Karpas-422 (cell line): ENCODE measurements at places on chromosomes 7 and 10. TPM values are rescaled to one million over a fixed set of nuclear protein-coding genes. Genes with fewer than 3 reads are reported as not detected.

GRCh38 chr10:58698777-58699356 is 186.2 kb downstream of the BICC1 start:
- H3K36me3 ChIP-seq, result no peaks in the 10 kb centered on the region
- H3K4me3 ChIP-seq, result no peak overlapping the region
- no peaks in the 10 kb centered on the region for H3K27me3 ChIP-seq
- no peak for DNase-seq
- no peak overlapping the region for H3K27ac ChIP-seq

GRCh38 chr7:2680792-2681490 is 7.1 kb upstream of the AMZ1 start:
- H3K27ac ChIP-seq, result no peak overlapping the region
- no peaks in the 10 kb centered on the region for H3K27me3 ChIP-seq
- no peaks in the 10 kb centered on the region for H3K4me1 ChIP-seq
- H3K4me3 ChIP-seq, result no peak overlapping the region
- no peaks in the 10 kb centered on the region for H3K36me3 ChIP-seq

GRCh38 chr7:33053721-33054120 is 8.9 kb downstream of the NT5C3A start:
- H3K4me1 ChIP-seq, result peaks cover 41% of the 10 kb centered on the region
- no peak for DNase-seq
- H3K27ac ChIP-seq, result no peak overlapping the region; the same call in 1 of the 2 replicates
- no peaks in the 10 kb centered on the region for H3K27me3 ChIP-seq
- H3K36me3 ChIP-seq, result 0 out of 2 replicates have a peak, but pooled peaks cover under 1% of the 10 kb centered on the region

- H3K27ac ChIP-seq, result no peak overlapping the region
- no peaks in the 10 kb centered on the region for H3K4me1 ChIP-seq
- no peak for DNase-seq
- H3K4me3 ChIP-seq, result no peak overlapping the region
Measured at GRCh38 chr10:60430836-60431597, 41.3 kb upstream of the ANK3 start.

DNA sequence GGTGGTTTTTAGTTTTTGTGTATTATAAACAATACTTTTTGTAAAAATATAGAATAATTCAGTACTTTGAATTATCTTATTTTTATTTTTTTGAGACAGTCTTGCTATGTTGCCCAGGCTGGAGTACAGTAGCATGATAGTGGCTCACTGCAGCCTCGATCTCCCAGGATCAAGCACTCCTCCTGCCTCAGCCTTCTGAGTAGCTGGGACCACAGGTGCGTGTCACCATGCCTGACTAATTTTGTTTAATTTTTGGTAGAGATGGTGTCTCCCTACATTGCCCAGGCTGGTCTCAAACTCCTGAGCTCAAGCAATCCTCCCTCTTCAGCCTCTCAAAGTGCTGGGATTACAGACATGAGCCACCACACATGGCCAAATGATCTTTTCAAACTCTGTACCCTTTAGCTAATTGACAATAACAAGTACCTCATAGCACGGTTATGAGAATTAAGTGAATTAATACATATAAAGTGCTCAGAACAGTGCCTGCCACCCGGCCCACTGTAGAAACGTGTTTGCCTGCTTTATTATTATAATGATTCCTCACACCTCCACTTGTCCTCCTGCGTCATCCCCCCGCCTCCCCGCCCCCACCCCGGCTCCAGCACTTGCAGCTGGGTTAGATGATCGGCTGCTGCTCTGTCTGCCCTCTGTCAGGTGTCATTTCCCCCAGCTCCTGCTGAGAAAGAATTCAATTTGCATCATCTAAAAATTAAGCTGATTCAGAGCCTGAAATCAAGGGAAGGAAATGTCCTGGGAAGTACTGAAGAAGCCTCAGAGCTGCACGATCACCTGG is 53.6 kb upstream of the NRF1 start:
- no peaks in the 10 kb centered on the region for H3K27me3 ChIP-seq
- H3K36me3 ChIP-seq, result no peaks in the 10 kb centered on the region
- no peak for DNase-seq
- no peak overlapping the region for H3K27ac ChIP-seq
- H3K4me1 ChIP-seq, result peaks cover 4% of the 10 kb centered on the region

PDZD8 gene
- 7.1 and 15.7 TPM in 2 replicates for total RNA-seq

DNA sequence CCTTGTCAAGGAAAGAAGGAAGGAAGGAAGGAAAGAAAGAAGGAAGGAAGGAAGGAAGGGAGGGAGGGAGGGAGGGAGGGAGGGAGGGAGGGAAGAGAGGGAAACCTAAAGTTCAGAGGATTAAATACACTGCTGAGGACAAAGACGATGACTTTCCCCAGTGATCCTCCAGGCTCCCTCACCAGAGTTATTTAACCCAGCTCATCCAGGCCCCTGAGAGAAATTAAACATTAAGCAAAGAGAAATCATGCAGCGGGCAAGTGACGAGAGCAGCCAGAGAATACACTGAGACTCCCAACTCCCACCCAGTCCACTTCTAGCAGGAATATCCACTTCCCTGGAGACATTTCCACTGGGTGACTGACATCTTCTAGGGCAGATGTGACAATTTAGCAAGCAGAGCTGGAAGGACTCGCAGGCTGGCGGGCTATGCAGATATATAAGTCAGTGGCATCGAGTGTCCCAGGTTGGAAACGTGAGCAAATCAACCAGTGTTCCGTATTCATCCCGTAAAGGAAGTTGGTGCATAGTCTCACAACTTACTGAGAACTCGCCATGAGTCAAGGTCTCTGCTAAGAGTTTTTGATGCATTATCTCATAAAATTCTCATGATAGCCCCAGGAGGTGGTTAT is 48.7 kb downstream of the CALML3 start:
- H3K27ac ChIP-seq, result no peak overlapping the region
- H3K27me3 ChIP-seq, result no peaks in the 10 kb centered on the region
- peaks cover 12% of the 10 kb centered on the region for H3K4me1 ChIP-seq

- no peak for DNase-seq
- 0 out of 2 replicates have a peak, but pooled peaks cover 3% of the 10 kb centered on the region for H3K36me3 ChIP-seq
- H3K4me3 ChIP-seq, result no peak overlapping the region
- no peak overlapping the region for H3K27ac ChIP-seq
- no peaks in the 10 kb centered on the region for H3K27me3 ChIP-seq
Measured at GRCh38 chr10:42836096-42836495, 53.5 kb downstream of the BMS1 start.

- no peak overlapping the region for H3K4me3 ChIP-seq
- no peaks in the 10 kb centered on the region for H3K27me3 ChIP-seq
- DNase-seq, result no peak
Measured at GRCh38 chr7:27553273-27553672, 109.4 kb downstream of the HIBADH start.

- no peak for DNase-seq
- no peak overlapping the region for H3K27ac ChIP-seq
- no peak overlapping the region for H3K4me3 ChIP-seq
- no peaks in the 10 kb centered on the region for H3K36me3 ChIP-seq
Measured at GRCh38 chr10:84202349-84202748, 8.0 kb downstream of the CDHR1 start.

- H3K4me3 ChIP-seq, result no peak overlapping the region
- no peak for DNase-seq
- no peaks in the 10 kb centered on the region for H3K27me3 ChIP-seq
Measured at GRCh38 chr7:77386165-77386822, 29.9 kb downstream of the GSAP start.

- DNase-seq, result no peak
- H3K4me1 ChIP-seq, result no peaks in the 10 kb centered on the region
- H3K27ac ChIP-seq, result no peak overlapping the region
- H3K36me3 ChIP-seq, result no peaks in the 10 kb centered on the region
- no peaks in the 10 kb centered on the region for H3K27me3 ChIP-seq
Measured at GRCh38 chr7:114375907-114376306, 38.7 kb upstream of the FOXP2 start.

BICC1 gene
- total RNA-seq, result not detected in 2 replicates

GRCh38 chr10:29109707-29110571 is 178.9 kb upstream of the LYZL1 start:
- H3K36me3 ChIP-seq, result no peaks in the 10 kb centered on the region
- H3K4me1 ChIP-seq, result no peaks in the 10 kb centered on the region
- no peaks in the 10 kb centered on the region for H3K27me3 ChIP-seq
- no peak overlapping the region for H3K4me3 ChIP-seq

GRCh38 chr7:117645481-117646165 is 165.8 kb downstream of the CFTR start:
- H3K27ac ChIP-seq, result no peak overlapping the region
- no peaks in the 10 kb centered on the region for H3K4me1 ChIP-seq
- no peak for DNase-seq
- no peaks in the 10 kb centered on the region for H3K27me3 ChIP-seq
- no peak overlapping the region for H3K4me3 ChIP-seq

DNA sequence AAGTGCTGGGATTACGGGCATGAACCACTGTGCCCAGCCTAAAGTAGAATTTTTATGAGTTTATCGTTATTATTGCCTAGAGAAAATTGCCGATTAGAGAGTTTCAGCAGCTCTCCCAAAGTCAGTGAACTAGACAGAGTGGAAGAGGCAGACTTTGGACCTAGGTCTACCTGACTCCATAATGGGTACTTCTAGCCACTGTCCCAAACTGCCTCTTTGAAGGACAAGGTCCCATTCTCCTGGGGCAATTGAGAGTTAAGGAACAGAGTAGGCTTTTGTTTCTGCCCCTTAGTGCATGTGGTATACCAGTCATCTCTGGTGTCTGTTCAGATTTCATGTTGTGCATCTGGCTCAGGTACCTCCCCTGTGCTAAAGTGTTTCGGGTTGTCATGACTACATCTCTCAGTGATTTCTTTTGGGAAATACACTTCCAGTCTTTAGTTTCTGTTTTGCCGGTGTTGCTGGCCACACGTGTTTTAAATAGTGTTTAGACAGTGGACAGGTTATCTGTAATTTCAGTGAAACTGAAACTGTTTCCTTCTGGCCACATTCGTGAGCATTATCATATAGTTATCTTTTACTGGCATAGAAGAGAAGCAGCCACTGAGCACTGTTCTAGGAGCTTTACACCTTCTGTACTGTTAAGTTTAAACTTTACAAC is 4.7 kb downstream of the TMEM236 start:
- DNase-seq, result no peak
- peak overlapping the region; percentile 33; the same call in 1 of the 2 replicates for H3K4me3 ChIP-seq
- H3K27ac ChIP-seq, result no peak overlapping the region
- peaks cover 4% of the 10 kb centered on the region; the same call in 1 of the 2 replicates for H3K4me1 ChIP-seq

BTBD16 gene
- not detected in 2 replicates for total RNA-seq
